ENCODE measurements at places on chromosomes 3 and 15.

- no peak for DNase-seq
Observed at GRCh38 chr15:85008474-85009260, 27.0 kb downstream of the PDE8A start.

DNA sequence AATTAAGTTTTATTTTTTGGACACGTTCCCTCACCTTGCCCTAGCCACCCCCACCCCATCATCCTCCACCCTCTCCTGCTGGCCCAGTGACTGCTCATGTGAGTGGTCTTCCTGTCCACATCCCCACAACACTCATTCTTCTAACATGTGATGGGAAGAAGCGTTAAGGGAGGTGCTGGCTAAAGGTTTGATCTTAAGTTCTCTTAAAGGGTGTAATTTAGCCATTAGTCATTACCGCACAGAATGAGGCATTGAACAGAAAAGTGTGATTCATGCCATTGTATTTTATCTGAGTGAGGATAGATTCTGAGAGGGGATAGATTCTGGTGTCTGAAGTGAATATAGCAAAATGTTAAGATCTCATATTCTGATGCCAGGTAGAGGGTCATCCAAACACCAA is 272.9 kb upstream of the TPM1 start:
- DNase-seq, result peak; percentile 87

DNA sequence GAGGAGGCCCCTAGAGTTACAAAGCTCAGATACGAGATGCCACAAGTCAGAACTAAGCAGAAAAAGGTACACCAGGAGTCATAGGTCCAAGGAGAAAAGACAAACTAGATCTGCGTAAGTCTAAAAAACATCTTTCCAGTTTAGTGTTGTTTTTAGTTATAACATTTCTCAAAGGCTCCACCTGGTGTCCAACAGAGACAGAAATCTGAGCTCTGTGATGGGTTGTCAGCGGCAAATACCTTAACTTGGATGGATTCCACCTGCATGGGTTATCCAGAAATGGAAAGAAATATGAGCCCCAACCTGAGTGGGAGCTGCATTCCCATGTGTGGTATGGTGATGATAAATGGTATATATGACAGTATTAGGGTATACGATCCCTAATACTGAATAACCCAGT is 238.6 kb upstream of the CHRM5 start:
- DNase-seq, result peak; percentile 27

DNA sequence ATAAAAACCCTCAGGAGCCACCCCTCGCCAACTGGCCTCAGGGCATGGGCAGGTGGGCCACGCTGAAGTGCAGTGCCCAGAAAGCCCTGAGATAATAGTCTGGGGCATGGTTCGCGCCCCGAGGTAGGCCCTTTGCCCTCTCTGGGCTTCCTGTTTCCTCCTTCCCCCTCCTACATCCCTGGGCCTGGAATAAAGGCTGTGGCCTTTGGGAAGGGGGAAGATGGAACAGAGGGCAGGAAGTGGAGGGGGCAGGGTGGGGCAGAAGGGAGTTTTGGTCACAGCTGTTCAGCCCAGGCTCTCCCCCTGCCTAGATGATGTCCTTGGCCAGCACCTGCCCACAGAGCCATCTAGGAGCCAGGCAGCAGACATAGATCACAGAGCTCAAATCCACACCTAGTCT is 11.3 kb downstream of the CSRNP1 start:
- DNase-seq, result no peak

DNA sequence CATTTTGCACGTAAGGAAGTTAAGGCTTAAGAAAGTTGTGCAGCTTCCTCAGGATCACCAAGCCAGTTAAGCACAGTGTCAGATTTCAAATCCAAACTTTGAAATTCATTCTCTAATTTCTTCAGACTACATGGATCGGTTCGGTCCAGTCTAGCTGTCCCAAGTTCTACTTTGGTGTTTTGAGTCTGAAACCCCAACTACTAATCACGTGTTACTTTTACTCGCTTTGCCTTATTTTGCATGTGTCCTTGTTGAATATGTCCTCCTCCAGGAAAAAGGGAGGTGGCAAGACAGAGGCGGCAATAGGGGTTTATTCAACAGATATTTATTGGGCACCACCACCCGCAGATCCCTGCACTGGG is 522 bp upstream of the GXYLT2 start:
- no peak for DNase-seq

DNA sequence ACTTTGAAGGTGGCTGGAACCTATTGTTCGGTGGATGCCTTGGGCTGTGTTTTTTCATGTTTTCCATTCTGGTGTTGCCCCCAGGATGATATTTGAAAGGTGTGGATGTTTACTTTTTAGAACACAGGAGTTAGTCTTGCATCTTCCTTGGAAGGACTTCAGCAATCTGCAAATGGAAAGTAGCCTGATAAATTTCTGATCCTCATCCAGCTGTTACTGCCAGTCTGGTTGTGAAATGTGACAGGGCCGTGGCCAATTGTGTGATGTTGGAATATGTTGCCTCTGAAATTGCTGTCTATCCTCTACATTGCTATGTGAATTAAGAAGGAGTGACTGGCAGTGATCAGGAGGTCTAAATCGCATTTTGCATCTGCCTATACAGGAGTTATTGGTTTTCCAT is 382.5 kb upstream of the C2CD4B start:
- no peak for DNase-seq

- DNase-seq, result no peak
Observed at GRCh38 chr15:90817117-90818057, 51.0 kb upstream of the FURIN start.

GRCh38 chr3:172596394-172596706 is 73.1 kb upstream of the TNFSF10 start:
- DNase-seq, result no peak

GRCh38 chr3:172009803-172010202 is 29.6 kb upstream of the FNDC3B start:
- no peak for DNase-seq

GRCh38 chr3:31410411-31410810 is 122.3 kb upstream of the STT3B start:
- no peak for DNase-seq

GRCh38 chr3:99418709-99419108 is 219.7 kb upstream of the COL8A1 start:
- DNase-seq, result peak; percentile 31

DNA sequence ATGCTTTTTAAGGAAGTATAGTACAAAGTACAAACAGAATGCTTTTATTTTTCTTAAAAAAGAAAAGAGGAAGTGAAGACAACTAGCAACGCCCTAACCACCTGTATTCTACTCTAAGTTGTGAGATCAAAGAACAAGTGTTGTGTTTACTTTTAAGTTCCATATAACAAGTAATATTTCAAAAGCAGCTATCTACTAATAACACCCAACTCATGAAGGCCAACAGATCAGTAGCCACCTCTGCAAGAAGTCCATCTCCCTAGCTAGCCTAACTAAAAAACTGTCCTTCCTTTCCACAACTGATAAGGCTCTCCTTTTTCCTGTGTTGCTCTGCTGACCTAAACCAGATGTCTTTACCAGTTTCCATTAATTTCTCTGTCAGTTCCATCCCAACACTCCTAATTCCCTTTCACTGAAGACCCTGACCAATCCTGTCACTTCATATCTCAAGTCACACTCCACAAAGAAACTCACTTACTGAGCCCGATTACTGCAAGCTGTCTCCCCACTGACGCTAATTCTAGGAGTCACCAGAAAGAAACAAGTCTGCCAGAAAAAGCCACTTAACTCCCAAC is 26.9 kb downstream of the PHC3 start:
- DNase-seq, result no peak

- no peak for DNase-seq
Observed at GRCh38 chr15:90210593-90210992, 9.5 kb downstream of the SEMA4B start.

DNA sequence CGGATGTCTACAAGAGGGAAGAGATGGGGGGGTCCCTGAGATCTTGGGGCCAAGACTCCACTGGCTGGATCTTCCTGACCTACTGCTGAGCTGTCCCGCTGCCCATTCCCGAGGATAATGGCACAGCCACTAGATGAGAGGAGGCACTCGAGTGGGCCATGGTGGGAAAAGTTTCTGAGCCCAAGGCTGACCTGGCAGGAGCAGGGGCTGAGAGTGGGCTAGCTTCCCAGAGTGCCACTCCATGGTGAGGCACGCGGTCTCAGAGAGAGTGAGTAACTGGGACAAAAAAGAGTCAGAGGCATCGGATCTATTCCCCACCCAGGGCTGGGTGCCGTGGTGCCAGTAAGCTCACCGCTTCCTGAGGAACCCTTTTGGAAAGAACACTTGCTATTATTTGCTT is 10.9 kb downstream of the SLC51B start:
- DNase-seq, result no peak

DNA sequence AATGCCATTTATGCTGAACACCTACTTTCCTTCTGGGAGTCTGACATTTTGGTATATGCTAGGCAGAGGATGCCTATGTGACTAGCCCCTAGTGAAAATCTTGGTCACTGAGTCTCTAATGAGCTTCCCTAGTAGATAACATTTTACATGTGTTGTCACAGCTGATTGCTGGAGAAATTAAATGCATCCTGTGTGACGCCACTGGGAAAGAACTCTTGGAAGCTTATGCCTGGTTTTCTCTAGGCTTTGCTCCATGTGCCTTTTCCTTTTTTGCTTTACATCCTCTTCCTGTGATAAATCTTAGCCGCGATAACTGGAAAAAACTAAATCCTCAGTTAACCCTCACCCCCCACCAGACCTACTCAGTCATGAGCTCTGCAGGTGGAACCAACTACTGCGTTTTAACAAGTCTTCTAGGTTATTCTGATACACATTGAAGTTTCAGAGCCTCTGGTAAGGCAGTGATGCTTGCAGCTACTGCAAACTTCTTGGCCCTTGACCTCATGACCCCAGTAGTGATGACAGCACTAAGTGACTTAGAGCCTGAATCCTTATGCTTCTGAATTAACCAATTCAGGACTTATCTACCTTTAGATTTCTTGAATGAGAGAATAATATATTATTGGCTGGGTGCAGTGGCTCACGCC is 292.4 kb upstream of the SOX14 start:
- no peak for DNase-seq
